Activated T-cell treated with anti-CD3 and anti-CD28 coated beads for 24 hours (primary cell): ENCODE measurements at places on chromosomes 7 and 10.

DNA sequence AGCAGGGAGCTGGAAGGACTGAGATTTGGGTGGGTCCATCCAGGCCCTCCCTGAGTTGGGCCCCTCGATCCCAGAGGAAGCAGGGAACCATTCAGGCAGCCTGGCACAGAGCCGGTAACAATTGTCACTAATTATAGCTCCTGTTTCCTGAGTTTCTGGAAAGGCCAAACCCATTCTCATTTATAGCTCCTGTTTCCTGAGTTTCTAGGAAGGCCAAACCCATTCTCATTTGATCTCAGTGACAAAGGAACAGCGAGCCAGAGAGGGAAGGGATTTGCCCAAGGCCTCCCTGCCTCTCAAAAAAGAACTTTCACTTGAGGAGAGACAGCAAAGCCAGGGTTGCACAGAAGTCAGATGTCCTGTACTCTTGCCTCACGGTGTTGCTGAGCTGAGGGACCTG, 521.9 kb downstream of the TYW1 start:
- DNase-seq = no peak

DNA sequence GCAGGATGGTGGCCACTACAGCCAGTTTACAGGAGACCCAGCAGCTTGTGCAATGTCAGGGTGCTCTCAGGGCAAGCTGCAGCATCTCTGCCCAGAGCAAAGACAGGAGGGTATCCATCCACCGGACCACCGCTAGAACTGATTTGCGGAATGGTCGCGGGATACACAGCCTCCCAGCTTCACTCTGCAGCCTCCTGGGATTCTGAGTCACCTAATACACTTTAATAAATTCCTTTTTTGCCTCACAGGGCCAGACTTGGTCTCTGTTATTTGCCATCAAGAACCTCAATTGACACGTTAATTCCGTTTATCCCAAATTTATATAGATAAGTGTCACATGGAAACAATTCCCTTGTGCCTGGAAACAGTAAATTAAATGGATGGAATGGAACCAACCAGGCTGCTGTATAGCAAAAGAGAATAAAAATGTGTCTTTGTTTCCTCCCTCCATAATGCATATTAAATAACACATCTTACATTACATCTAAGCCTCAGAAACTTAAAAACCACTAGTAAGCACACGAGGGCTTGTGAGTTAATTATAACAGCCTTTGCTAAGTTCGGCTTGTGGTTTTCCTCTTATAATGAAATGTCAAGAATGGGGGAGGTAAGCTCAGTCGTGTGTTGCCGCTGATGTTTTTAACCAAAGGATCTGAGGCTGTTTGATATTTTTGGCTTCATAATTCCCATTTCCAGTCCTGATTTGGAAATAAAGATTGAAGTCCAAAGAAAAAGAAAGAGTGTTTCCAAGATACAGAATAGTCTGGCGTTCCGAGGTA, 52.1 kb downstream of the ADRB1 start:
- DNase-seq = no peak

DNA sequence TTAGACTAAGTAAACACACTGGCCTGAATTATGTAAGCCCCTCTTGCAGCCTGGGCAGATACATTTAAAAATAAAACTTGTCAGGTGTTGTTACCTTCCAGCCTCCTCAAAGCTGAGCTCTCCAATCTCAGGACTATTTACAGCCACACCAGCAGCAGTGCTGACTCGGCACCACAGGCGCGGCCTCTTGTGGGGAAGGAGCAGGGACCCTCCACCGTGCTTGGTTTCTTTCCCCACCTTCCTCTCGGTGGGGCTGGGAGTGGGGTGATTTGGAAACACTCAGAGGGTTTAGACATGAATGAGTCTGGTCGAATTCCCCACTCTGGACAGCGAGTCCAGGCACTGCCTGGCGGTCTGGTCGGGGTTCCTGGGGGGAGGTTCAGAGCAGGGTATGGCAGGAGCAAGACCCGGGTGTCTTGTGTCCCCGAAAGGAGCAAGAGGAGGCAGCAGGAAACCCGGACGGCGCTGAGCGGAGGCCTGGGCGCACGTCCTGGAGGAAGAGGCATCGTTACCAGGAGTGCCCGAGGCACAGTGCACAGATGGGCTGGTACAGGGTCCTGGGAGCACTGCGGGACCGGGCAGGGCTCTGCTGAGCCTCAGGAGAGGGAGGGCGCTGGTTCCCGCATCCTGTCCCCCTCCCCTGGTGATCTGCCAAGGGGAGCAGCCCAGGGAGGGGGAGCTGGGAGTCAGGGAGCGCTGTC, 29.2 kb upstream of the CFAP46 start:
- DNase-seq = no peak

DNA sequence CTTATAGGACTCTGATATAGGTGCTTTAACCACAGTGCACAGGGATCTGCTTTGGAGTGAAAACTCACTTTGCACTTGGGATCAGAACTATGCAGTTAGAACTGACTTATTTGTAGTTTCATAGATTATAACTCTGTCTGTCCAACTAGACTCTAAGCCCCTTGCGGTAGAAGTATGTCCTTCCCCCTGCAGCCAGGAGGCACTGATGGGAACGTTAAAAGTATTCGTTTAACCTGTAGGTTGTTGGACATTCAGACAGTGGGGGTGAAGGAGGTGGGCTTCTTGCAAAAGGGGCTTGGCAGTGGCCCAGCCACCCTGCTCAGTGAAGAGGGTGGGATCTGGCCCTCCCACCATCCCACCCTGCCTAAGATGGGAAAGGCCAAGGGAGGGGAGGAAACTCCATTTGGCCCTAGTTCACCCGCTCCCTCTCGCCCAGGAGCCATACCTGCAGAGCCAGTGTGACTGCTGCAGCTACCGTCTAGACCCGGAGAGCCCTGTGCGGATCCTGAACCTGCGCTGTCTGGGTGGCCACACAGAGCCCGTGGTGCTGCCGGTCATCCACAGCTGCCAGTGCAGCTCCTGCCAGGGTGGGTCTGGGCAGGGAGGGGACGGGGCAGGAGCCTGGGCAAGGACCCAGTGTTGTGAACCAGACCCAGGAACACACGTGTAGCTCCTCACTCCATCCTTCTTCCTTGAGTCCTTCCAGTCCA, 5.7 kb upstream of the ZNF862 start:
- DNase-seq = no peak

DNA sequence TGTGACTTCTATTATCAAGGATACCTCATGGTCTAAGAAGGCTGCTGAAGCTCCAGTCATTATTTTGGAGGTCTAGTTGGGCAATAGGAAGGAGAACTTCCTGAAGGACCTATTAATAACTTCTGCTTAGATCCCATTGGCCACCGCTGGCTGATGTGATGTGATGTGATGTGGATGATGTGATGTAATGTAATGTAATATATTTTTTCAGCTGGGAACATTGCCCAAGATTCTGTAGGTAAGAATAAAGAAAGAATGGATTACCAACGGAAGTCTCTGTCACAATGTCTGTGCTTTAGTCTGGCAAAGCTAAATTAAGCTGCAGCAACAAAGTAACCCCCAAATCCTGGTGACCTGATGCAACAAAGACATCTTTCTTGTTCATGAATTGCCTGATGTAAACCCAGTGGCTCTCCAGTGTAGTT, 233.7 kb downstream of the PTEN start:
- no peak for DNase-seq

- no peak for DNase-seq
These were observed 7.5 kb downstream of the STMP1 start for GRCh38 chr7:135669774-135670173.

DNA sequence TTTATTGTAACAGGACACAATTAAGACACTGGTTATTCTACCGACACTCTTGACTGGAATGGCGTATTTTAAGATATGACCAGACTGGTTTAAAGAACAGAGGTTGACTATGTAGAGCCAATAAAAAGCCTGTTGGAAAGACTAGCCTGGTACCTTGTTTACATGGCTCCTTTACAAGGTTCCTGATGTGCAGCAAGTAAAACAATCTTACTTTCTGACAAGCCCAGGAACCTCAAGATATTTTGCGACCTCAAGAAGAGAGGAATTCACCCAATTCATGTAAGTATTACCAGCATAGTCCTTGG, 14.1 kb downstream of the LARP4B start:
- no peak for DNase-seq

DNA sequence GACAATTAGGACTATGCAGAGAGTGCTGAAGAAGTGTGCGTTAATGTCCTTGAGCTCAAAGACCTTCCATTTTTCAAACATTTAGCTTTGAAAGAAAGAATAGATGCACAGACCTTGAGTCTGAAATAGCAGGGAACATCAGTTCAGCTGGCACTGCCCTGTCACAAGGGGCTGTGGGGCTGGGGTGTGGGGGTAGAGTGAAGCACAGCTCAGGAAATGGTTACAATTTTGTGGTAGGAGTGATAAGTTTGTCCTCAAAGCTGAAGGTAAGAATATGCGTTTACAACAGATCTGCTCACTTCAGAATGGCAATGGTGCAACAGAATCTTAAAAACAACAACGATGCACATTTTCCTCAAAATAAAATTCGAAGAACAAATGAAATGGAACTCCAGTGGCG, 33.6 kb downstream of the SMKR1 start:
- no peak for DNase-seq

GRCh38 chr10:80530251-80530650, 7.5 kb upstream of the SH2D4B start:
- no peak for DNase-seq
